ENCODE measurements at places on chromosomes 1 and 21.

DNA sequence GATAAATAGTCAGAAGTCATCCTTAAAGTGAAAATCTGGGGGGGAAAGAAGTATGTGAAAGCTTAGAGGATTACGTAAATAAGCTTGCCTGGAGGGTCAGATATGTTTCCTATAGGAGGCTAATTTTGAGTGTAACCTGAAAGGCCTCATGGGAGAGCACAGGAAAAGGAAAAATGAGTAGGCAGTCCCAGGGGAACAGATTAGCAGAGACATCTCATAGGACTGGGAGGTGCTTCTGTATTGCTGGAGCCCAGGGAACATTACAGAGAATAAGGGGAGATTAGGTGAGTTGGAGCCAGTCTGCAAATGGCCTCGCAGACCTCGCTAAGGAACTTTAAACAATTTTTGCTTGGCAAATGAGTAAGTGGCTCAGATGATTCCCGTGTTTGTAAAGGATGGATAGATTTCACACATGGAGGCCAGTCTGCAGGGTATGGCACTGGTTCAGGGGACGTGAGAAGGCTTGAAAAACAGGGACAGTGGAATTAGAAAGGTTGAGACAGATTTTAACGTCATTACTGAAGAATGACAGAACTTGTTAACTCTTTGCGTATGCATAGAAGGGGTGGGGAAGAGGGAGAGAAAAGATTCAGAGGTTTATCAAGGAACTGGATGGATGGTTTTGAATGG is 149.1 kb downstream of the GREM2 start:
- DNase-seq, result no peak

- no peak for DNase-seq
These were observed 1197.0 kb downstream of the AMY1C start for GRCh38 chr1:104946558-104947210.

GRCh38 chr1:115300087-115300876 is 37.8 kb downstream of the NGF start:
- no peak for DNase-seq

- DNase-seq, result no peak
These were observed 32.9 kb upstream of the RNF187 start for GRCh38 chr1:228454238-228454637.

GRCh38 chr1:53393325-53393792 is 65.5 kb upstream of the LRP8 start:
- DNase-seq, result peak; percentile 67

DNA sequence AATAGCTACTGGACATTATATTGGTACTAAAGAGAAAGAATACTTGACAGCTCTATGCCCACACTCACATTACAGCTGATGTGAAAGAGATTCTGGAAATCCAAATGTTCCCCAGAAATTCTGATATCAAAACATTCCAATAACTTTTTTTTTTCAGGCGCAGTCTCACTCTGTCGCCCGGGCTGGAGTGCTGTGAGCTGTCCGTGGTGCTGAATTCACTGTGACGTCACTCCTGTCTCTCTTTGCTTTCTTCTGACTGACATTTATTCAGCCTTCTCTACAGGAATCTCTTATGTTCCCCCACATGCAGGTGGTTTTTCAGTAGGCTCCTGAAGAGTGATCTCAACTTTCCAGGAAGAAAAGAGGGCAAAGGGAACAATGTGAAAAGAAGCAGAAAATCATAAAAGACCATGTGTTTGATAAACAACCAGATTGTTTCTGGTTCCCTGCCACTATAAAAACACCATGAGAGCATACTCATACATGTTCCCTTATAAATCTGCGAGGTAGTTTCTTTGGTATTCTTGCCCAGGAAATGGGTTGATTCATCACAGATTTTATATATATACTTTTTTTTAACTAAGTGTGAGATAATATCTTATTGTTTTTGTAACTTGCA is 6.2 kb downstream of the S100A7A start:
- peak; percentile 60 for DNase-seq

GRCh38 chr1:36164361-36164760 is 8.4 kb downstream of the MAP7D1 start:
- DNase-seq, result no peak

GRCh38 chr1:51643362-51643761 is 26.5 kb downstream of the OSBPL9 start:
- DNase-seq, result no peak

DNA sequence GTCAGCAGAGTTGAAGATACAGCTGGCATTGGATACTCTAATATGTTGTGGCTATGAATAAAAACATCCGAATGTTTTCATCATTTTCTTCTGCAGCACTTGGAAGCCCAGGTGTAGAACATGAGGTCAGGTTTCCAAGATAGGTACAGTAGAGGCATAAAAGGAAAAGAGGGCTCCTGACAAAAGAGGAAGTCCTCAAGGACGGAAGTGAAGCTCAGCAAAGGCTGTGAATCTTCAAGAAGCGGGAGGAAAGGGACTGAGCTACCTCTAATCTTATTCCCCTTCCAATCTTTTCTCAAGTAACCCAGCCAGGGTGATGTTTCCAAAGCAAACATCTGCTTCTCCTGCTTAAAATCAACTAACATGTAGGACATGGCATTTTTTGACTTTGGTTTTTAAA is 4.4 kb upstream of the PIK3C2B start:
- DNase-seq, result no peak

DNA sequence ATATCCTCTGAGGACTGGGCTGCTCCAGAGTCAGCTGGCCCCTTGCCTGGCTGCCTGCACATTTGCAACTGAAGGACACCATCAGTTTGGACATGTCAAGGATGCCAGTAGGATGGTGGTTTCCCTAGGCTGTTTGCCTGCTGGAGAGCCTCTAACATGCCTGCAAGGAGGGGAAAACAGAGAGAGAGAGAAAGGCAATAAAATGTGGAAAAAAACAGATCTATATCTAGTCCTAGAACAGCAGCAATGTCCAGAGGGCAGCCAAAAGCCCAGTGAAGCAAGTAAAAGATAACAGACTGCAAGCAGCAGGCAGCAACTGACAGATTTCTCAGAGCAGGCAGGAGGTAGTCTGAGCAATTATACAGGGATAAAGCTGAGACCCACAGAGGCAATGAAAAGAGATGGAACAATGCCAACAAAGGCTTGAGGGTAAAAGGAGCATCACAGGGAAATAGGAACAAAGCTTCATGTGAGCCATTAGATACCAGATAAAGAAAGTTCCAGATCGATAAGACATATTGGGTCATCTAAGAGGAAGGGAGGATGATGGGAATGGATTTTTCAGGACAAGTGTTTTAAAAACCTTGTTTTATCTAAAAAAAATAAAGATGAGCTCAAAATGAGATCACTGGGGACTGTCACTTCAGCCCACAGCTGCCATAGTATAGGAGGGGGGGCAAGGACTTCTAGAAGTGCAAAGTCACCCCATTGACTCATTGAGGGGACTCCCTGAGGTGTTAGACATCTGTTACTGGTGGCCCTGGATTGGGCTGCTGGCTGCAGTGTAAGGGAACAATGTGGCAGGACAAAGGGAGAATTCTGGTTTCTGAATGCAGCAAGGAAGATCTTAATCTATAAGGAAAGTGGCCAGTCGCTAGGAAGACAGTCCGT is 38.6 kb upstream of the GADD45A start:
- DNase-seq, result no peak

GRCh38 chr1:26844424-26845196 is 18.1 kb downstream of the ZDHHC18 start:
- no peak for DNase-seq

- no peak for DNase-seq
These were observed 47.5 kb downstream of the CBS start for GRCh38 chr21:43027846-43028731.

DNA sequence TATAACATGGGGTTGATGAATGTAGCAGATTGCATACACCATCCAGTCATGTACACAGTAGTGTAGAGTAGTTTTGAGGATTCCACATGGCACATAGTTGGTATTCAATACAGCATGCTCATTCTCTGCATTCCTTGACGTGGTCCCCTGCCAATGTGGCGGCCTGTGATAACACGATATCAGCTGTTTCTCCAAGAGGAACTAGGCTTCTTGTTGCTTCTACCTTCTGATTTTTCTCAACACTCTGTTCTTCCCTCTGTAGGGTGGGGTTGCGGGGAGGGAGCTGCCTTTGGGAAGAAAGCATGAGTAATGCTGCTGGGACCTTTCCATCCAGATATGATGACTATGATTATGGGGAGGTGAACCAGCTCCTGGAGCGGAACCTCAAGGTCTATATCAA is 19.4 kb downstream of the SESN2 start:
- DNase-seq, result no peak

GRCh38 chr1:235557495-235557894 is 53.2 kb upstream of the B3GALNT2 start:
- DNase-seq, result no peak

GRCh38 chr21:42763581-42764442 is 110.4 kb downstream of the PDE9A start:
- no peak for DNase-seq

DNA sequence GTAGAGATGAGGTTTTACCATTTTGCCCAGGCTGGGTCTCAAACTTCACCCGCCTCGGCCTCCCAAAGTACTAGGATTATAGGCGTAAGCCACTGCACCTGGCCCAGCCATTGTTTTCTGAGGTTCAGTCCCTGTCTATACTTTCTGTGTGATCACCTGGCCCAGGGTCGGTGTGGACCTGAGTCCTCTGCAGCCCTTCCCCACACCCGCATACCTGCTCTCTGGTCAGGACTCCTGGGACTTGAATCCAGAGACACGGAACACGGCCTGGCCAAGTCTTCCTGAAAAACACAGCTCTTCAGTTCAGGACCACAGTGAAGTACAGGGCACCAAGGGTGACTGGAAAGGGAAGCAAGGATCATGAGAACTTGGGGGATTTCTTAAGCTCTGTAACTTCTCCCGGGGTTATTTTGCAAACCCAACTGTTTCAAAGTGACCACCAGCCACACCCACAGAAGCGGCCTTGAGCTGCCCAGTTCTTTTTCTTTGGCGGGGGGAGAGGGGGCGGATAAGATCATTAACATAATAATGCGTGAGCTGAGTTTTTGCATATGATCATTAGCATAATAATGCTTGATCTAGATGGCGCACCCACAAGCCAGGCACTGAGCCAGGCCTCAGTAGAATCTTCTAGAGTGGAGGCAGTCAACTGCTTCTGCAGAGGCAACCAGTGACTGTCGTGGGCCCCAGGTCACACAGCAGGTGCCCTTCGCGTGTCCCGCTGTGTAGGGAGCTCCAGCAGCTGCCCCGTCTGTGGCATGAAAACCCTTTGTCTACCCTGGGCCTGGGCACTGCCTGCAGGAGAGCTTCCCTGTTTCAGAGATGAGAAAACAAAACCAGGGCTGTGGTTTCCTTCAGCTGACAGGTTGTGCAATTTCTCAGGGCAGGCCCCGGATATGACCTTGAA is 1.7 kb upstream of the NADK start:
- peak; percentile 25 for DNase-seq

GRCh38 chr1:29344336-29344735 is 108.0 kb downstream of the PTPRU start:
- no peak for DNase-seq

GRCh38 chr1:63915121-63915520 is 141.3 kb downstream of the ROR1 start:
- DNase-seq, result no peak

- no peak for DNase-seq
These were observed 6.9 kb downstream of the RIPK4 start for GRCh38 chr21:41759926-41760325.

DNA sequence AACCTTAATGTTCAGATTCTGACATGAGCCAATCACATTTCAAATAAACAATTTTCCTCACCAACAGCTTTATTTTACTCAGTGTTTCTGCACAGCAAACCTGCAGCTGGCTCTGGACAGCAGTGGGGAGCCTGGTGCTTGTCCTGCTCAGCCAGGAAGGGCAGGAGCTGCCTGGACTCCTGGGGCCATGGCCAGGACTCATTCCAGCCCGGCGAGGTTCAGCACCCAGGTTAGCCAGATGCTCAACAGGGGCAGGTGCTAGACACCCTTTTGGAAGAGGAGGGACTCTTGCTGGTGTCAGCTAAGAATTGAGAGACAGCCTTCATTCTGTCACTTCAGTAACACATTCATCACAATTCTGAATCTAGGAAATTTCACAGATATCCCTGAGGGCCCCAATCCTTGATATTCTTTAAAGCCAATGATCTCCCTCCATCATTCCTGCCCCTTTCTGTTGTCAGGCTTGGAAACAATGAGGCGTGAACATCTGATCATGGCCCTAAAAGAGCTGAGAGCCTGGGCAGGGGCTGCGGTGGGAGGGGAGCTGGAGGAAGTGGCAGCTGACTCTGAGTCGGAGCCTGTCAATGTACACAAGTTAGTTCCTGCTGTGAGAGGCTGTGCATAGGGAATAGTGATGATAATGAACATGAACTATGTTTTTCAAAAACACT is 251.3 kb downstream of the SDCCAG8 start:
- no peak for DNase-seq

DNA sequence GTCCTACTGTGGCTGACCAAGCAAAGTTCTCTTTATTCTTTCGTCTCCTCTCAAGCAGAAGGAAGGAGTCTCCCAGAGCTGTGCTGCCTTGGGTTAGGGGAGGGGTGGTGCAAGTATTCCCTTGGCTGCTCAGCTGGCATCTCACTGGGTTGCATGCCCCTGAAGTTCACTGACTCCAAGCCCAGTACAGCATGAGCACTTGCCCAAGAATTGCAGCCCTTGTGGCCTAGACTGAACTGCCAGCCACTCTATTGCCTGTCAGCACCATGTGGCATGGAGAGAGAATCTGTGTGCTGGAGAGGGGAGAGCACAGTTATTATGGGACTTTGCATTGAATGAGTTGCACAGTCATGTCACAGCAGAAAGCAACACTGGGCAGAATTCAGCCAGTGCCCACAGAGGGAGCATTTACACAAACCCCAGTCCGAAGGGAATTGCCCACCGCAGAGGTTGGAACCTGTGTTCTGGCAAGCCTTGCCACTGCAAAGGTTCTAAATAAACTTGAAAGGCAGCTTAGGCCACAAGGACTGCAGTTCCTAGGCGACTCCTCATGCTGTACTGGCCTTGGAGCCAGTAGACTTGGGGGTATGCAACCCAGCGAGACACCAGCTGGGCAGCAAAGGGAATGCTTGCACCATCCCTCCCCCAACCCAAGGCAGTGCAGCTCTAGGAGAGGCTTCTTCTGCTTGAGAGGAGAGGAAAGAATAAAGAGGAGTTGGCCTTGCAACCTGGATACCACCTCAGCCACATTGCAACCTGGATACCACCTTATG is 28.8 kb downstream of the DR1 start:
- DNase-seq, result no peak

DNA sequence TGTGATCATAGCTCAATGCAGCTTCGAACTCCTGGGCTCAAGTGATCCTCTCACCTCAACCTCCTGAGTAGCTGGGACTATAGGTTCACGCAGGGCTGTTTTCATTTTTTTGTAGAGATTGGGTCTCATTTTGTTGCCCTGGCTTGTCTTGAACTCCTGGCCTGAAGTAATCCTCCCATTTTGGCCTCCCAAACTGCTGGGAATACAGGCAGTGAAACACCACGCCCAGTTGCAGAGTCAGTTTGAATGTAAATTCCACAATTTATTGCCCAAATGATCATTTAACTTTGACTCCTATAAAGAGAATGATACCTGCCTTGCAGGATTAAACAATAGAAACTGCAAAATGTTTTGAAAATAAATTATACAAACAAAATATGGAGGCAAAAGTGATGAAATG is 10.7 kb downstream of the GOLPH3L start:
- no peak for DNase-seq

- DNase-seq, result no peak
These were observed 36.0 kb upstream of the ATP2B4 start for GRCh38 chr1:203590603-203591002.

- no peak for DNase-seq
These were observed 9.7 kb upstream of the RUNX3 start for GRCh38 chr1:24939675-24940193.

- DNase-seq, result no peak
These were observed 148.7 kb downstream of the RUNX1 start for GRCh38 chr21:34900376-34900775.

- no peak for DNase-seq
These were observed 2.2 kb downstream of the GBP5 start for GRCh38 chr1:89270423-89270822.

- DNase-seq, result no peak
These were observed 86.9 kb upstream of the NEGR1 start for GRCh38 chr1:72369069-72369757.

Measured in activated naive CD4-positive, alpha-beta T cell treated with anti-CD3 and anti-CD28 coated beads, Interleukin-2, amount 50 U/mL, for 16 hours (primary cell).